ENCODE measurements at places on chromosomes 4 and X.

- DNase-seq, result no peak
Observed at GRCh38 chrX:118630848-118631247, 96.6 kb upstream of the IL13RA1 start.

DNA sequence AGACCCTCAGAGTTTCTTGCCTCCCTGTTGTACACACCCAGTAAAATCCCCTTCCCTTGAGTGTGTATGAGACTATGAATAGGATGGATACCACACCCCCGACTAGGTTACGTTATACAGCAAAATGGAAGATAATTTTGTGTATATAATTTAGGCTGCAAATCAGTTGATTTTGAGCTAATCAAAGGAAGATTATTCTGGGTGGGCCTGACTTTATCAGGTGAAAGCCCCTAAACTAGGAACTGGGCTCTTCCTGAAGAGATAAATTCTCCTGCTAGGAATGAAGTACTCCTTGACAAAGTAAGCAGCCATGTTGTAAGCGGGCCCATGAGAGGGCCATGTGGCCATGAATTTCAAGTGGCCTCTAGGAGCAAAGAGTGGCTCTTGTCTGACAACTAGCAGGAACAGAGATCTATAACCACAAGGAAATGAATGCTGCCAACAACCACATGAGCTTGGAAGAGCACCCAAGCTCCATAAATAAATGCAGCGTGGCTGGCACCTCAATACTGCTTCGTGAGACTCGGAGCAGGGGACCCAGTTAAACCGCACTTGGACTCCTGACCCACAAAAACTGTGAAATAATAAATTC lies 646.4 kb downstream of the IL1RAPL1 start:
- no peak for DNase-seq

GRCh38 chr4:180636696-180637404 lies 1606.4 kb upstream of the TENM3 start:
- no peak for DNase-seq

GRCh38 chr4:10245751-10246150 lies 129.2 kb upstream of the WDR1 start:
- no peak for DNase-seq

DNA sequence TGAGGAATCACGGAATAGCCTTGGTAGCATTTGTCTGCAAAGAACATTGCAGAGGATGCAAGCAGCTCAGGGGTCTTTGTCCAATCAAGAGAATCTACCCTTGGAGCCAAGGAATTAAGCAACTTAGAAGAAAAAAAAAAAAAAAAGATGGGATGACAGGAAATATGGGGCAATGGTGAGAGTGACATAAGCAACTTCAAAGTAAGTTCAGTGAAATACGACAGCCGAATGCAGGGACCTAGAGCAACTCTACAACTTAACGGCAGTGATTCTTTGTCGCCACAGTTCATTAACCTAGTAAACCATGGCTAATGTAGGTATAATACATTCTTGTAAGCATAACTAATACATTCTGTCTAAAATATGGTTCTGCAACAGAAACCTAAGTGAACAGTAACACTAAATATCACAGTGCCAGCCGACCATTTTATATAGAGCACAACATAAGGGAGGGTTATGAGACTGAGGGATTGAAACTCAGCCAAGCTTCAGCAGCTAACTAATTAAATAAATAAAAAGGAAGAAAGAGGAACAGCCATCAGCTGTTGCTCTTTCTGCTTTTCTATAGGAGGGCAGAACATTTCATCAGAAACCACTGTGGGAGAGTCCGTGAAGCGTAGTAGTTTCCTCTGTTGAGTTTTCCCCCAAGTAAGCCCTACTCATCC lies 74.7 kb downstream of the PPARGC1A start:
- DNase-seq, result no peak

DNA sequence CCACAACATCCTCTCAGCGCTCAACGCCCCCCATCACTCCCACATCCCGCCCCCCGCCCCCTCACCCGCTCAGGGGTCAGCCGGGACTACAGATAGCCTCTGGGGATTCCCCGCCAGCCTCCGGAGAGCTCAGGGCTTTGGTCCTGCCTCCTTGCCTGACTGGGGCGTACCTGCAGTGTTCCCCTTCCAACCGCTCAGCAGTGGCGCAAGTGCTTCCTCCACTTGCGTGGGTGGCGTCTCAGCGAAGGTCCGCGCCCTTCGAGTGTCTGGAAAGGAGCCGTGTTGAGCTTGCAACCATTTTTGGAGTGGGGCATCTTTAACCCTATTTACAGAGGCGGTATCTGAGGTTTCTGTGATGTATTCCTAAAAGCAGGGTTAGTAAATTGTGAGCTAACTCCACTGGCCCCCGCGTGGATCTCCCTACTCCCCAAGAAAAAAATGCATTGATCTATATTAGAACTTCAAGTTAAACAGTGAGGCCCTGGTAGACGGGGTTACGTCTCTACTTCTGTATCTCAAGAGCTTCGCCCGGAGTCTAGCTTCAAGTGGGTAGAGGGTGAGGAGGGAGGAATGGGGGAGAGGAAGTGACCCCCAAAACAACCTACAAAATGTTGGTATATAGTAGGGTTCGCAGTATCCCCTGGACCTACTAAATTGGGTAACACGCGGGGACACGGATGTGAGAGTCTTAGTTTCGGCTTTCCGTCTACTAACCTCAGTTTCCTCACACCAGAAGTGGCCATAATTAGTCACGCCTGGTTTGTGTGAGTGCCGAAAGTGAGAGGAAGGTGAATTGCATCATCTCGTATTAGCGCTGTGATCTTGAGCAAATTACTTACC lies 16.1 kb downstream of the NKX3-2 start:
- DNase-seq, result no peak

DNA sequence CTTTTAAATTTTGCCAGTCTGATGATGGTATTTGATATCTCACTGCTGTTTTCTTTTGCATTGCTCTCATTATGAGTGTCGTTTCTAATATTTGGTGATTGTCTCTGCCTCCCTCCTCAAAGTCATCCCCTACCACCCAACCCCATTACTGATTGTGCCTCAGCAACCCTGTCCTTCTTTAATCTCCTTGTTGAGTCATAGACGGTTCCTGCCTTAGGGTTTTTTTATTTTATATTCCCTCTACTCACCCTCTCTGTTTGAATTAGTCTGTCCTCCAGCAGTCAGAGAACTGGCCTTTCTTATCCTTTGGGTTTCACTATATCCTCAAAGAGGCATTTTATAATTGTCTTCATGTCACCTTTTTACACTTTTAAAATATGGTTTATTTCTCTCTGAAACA lies 409.3 kb upstream of the CPEB2 start:
- DNase-seq, result no peak

- DNase-seq, result no peak
Observed at GRCh38 chr4:120520761-120521160, 401.8 kb downstream of the PRDM5 start.

DNA sequence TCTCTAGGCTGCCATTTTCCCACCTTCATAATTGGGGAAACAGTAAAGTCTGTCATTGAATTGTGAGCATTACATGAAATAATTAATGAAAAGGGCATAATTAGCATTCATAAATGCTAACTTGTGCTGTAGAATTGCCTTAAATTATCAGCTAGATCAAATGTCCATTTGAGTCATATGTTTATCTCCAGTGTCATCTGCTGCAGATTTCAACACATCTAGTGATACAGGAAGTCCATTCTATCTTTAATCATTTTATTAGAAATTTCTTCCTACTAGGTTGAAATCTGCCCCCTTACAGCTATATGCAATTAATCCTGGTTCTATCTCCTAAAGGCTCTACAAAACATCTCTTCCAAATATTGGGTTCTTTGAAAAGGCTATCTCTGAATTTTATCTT lies 240.3 kb upstream of the GALNT7 start:
- DNase-seq, result no peak

DNA sequence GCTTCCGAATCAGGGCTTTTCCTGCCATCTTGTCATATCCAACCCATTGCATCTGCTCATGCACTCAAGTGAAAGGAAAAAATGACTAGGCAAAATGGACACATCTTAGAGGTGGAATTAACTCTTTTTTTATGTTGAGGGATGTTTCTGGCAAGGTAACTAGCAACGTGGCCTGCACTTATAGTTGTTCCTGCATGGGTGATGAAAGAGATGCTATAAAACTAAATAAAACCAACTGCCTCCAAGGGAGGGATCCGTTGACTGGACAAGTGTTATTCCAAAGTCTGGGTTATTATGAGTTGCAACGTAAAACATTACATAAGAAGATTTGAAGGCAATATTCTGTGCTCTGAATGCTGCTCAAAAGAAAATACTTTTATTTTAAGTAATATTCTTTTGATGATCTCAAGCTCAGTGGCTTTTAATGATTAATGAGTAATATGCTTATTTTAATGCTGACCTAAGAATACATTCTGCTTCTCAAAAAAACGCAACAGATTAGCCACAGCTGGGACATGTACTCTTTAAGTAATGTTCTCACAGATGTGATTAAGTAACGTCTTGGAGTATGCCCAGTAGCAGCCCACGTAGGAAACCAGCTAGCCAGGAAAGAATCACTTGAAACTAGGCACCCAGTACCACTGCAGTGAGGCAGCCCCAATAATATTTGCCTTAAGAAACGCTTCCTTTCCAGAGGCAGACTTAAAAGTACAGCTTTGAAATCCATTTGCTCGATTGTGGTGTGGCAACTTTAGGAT lies 27.4 kb downstream of the KLF3 start:
- no peak for DNase-seq

GRCh38 chr4:102343964-102344519 lies 1.2 kb downstream of the SLC39A8 start:
- DNase-seq, result no peak

- DNase-seq, result no peak
Observed at GRCh38 chr4:113411496-113411938, 350.0 kb downstream of the CAMK2D start.
